ENCODE measurements at places on chromosomes 3 and 15.

DNA sequence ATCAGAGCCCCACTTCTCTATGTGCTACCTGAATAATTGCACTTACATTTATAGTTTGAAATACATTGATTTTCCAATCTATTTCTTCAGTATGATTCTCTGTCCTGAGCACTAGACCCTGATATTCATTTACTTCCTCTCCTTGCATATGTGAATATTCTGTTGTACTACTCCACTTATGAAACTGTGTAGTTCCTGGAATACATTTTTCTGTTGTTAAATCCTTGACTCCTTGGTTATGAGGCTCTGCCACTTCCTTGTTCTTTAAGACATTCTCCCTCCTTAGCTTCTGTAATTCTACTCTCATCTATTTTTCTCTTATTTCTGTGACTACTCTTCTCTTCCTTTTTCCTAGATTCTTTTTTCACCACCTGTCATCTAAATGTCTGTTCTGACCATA, 12.9 kb upstream of the MGA start:
- DNase-seq: no peak

DNA sequence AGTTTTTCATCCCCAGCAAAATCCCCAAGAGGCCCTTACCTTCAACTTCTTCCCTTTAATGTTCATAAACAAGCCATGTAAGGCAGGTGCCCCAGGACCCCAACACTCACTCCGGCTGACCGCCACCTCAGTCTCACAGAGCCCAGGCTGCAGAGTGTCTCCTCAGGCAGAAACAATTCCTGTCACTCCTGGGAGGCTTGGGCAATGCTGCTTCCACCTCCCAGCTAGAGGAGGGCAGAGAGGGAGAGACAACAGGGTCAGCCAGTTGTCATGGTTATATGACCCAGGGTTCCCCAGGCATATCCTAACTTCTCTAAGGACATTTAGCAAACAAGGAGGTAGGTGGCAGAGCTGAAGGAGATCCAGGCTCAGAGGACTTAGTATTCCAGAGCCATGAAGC, at the start of gene PLIN1:
PLIN1 (minus strand) TSS at position 156 of the 400 bp plus-strand sequence. CDS start 1,878 bp downstream, outside the sequence.
- no peak for DNase-seq

GRCh38 chr3:133734305-133734704, 11.9 kb upstream of the TF start:
- no peak for DNase-seq

- no peak for DNase-seq
These were observed 191.7 kb upstream of the TPM1 start for GRCh38 chr15:62850791-62851291.

- DNase-seq: no peak
These were observed 120.9 kb upstream of the RGMA start for GRCh38 chr15:93209690-93210445.

GRCh38 chr3:4416961-4417360, 50.1 kb downstream of the SUMF1 start:
- no peak for DNase-seq

- no peak for DNase-seq
These were observed 1.5 kb downstream of the CIB1 start for GRCh38 chr15:90232196-90232595.

DNA sequence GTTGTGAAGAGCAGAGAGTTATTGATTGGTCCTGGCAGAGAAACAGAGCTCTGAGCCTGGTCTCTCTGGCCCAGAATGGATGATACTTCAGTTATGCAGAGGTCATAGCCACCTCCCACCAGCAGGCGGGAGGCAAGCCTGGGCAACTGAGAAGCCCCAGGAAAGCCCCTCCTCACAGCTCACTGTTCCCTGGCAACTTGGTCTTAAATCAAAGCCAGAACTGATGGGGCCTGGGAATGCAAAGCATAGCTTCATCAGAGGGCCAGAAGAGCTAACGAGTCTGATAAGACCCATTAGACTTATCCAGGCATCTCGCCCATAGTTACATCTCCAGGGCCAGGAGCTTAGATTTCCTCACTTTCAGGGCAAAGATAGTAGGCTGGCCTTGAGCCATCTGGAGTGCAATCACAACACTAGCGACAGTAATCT, 5.5 kb upstream of the COLQ start:
- no peak for DNase-seq

GRCh38 chr15:43082509-43082908, 23.3 kb downstream of the UBR1 start:
- DNase-seq: no peak

GRCh38 chr15:89194608-89195007, 26.8 kb downstream of the RLBP1 start:
- DNase-seq: no peak

GRCh38 chr15:35060591-35060990, 24.5 kb downstream of the NANOGP8 start:
- DNase-seq: no peak

- DNase-seq: no peak
These were observed 535 bp downstream of the MCTP2 start for GRCh38 chr15:94231723-94232468.
